ENCODE measurements at places on chromosomes 2 and 18.
A peak's percentile ranks its signal among the peaks of the same experiment; 100 is the strongest.

DNA sequence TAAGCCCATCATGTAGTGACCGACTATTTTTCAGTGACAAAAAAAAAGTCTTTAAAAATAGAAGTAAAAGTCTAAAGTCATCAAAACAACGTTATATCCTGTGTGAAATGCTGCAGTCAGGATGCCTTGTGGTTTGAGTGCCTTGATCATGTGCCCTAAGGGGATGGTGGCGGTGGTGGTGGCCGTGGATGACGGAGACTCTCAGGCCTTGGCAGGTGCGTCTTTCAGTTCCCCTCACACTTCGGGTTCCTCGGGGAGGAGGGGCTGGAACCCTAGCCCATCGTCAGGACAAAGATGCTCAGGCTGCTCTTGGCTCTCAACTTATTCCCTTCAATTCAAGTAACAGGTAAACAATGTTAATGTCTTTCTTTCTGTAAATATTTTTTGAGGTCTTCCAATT lies at the start of gene CD28:
Gene CD28, plus strand, starts transcription at position 237 of the 400 bp plus-strand sequence. Its CDS starts 58 bp downstream, at position 295.
- peak; percentile 81 for DNase-seq

- no peak for DNase-seq
Measured at GRCh38 chr18:9290156-9290555, 44.4 kb upstream of the TWSG1 start.

DNA sequence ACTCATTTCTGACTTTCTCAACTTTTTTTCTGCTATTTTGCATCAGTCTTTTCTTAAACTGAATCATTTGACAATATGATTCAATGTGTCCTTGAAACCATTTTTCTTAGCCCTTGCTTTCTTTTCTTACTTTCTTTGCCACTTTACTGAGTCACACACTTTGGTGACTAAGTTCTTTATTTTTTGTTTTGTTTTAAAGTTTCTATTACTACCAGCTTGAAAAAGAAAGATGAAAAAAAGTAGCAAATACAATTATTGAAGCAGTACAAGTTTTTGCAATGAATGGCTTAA lies 116.5 kb downstream of the DOCK10 start:
- no peak for DNase-seq

GRCh38 chr2:128541448-128541847 lies 222.8 kb upstream of the HS6ST1 start:
- DNase-seq, result no peak

- no peak for DNase-seq
Measured at GRCh38 chr2:7752291-7752690, 835.1 kb downstream of the RNF144A start.

DNA sequence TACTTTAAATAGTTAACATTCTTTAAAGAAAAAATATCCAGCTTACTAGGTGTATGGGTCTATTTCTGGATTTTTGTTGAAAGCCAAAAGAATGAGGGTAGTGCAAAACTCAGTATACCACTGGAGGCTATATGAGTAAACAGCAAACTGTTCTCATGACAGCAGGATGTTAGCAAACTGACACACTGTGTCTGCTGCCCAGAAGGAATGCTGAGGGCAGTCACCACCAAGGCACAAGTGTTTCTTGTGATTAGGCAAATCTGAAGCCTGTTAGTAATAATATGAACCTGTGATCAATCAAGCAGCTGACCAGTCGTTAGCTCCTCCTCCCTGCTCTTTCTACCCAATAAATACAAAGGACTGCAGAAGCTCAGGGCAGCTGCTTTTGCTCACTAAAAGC lies 50.5 kb upstream of the SULT1C3 start:
- no peak for DNase-seq

DNA sequence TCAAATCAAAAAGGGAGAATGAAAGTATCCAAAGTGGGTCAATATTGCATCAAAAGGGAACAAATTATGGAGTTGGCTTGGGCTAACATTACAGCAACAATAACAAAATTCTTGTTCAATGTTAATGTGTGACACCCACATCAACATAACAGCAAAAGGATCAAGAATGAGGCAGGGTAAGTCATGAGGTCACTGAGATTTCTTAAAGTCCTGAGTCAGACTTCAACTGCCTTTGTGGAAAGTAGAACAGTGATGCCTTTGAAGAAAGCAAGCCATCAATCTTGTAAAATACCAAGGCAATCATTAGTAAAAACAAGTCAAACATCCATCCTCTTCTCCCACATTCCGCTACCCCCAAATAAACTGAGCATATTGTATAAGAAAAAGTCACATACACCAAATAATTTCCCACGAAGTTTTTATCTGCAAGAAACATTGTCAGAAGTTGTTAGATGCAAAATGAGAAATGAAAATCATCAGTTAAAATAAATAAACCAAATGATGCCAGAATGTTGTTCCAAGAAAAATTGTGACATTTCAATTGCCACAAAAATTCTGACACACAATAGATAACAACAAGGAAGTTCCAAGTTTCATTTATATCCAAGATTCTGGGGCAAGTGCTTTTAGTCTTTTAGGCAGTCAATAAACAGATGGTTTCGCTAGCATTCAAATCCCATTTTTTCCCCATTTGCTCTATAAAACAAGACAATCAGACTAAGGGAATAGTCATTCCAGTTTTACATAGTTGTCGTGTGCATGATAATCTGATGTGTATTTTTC lies 216.1 kb upstream of the SETBP1 start:
- no peak for DNase-seq

DNA sequence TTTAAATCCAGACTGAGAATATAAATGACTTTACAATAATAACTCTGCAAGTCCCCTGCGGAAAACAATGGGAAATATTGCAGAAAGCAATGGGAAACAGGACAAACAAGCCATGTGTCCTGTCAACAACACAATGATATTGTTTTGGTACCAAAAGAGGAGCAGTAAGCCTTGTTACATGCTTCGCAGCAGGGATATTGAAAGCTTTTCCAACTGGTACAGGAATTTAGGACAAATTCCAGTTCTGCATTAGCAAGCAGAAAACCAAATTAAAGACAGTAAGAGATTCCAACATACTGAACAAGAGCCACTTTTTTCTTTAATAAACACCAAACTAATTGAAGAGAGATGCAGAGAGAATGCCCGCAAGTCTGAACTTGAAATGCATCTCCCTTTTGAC lies 30.0 kb downstream of the FRZB start:
- DNase-seq, result no peak

DNA sequence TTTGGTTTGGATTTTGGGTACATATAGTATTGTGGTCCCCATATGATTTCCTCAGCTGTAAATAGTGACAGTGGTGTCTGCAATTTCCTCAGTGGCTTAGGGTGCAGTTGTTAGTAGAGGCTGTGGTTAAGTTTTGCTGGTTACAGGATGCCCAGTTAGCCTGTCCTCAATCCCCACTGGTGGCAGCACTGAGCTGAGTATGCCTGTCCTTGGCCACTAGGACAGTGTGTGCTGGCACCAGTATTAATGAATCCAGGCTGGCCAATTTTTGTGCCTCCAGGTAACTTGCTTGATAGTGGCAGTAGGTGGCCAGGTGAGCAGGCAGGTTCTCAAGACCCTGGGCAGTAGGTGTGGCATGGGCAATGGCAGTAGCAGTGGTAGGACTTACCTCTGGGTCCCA lies 973.1 kb downstream of the TMEM182 start:
- DNase-seq, result no peak

GRCh38 chr2:10449838-10450691 lies 1.9 kb upstream of the ODC1 start:
- DNase-seq, result no peak

Measured in T-helper 17 cell (primary cell).